ENCODE measurements at places on chromosomes 13 and 19.

- DNase-seq: peak; percentile 88
These were observed 2.0 kb downstream of the OLFM2 start for GRCh38 chr19:9934132-9934950.

- DNase-seq: peak; percentile 39
These were observed 39.6 kb downstream of the MTUS2 start for GRCh38 chr13:28859717-28860116.

- no peak for DNase-seq
These were observed 316.8 kb downstream of the DLEU7 start for GRCh38 chr13:50526661-50527071.

- DNase-seq: peak; percentile 31
These were observed 2.9 kb downstream of the LDLR start for GRCh38 chr19:11092181-11092538.
